ENCODE measurements at places on chromosomes 5 and 9. TPM values are rescaled to one million over a fixed set of nuclear protein-coding genes. Genes with fewer than 3 reads are reported as not detected.

Gene TERT
- total RNA-seq = 0.72 TPM

Gene INSL4
- not detected for total RNA-seq

Gene PCDHA3
- total RNA-seq = not detected

Gene CCDC152
- total RNA-seq = 0.27 TPM

Gene EGFLAM
- 0.40 TPM for total RNA-seq

Gene CNTFR
- 1.9 TPM for total RNA-seq

Gene CDH6
- total RNA-seq = 0.52 TPM

Gene SPATA6L
- total RNA-seq = 6.8 TPM

Gene PAXX
- total RNA-seq = 81.0 TPM

Gene PCDH12
- 1.1 TPM for total RNA-seq

Gene ADGRV1
- 5.1 TPM for total RNA-seq

Gene C9orf153
- total RNA-seq = not detected

Gene SPRY4
- 21.5 TPM for total RNA-seq

Gene BRD3OS
- 6.9 TPM for total RNA-seq

Gene TMEM252
- total RNA-seq = not detected

Gene ROPN1L
- not detected for total RNA-seq

Gene NR4A3
- 0.10 TPM for total RNA-seq

Gene RLN2
- 0.48 TPM for total RNA-seq

Gene MATR3
- 105 TPM for total RNA-seq

Gene HTR4
- total RNA-seq = 7.5 TPM

Gene SLU7
- total RNA-seq = 31.5 TPM

Gene KDM3B
- 77.5 TPM for total RNA-seq

Gene PDE8B
- 1.8 TPM for total RNA-seq

Gene PCDHGA5
- 0.52 TPM for total RNA-seq

Gene IL13
- not detected for total RNA-seq

Gene EFNA5
- 9.7 TPM for total RNA-seq

Gene RANBP3L
- 0.19 TPM for total RNA-seq

Gene DRD1
- not detected for total RNA-seq

Gene EDIL3
- total RNA-seq = 23.6 TPM

Gene GARNL3
- 4.1 TPM for total RNA-seq

Gene ERCC8
- total RNA-seq = 9.8 TPM

Gene ISCA1
- 22.4 TPM for total RNA-seq

Gene TAF7
- 49.3 TPM for total RNA-seq

Gene SPINK13
- 0.40 TPM for total RNA-seq

Gene SPINK1
- total RNA-seq = 423 TPM

Gene SOX30
- total RNA-seq = 0.08 TPM

Gene UGCG
- 56.1 TPM for total RNA-seq

Gene OTP
- not detected for total RNA-seq

Gene DOCK2
- 6.0 TPM for total RNA-seq

Gene GLRA1
- total RNA-seq = not detected

Gene PJA2
- 102 TPM for total RNA-seq

Gene FOXD4L5
- not detected for total RNA-seq

Gene SLC6A18
- total RNA-seq = not detected

Gene SOWAHA
- total RNA-seq = 12.4 TPM

Gene CYLC2
- not detected for total RNA-seq

Gene QRFP
- total RNA-seq = 0.77 TPM

Gene PPP2R2B
- 0.35 TPM for total RNA-seq

Gene SLC34A1
- not detected for total RNA-seq

Gene FST
- 0.91 TPM for total RNA-seq

Gene ZBED3
- total RNA-seq = 10.2 TPM

Gene CCDC183
- total RNA-seq = 20.0 TPM

Gene SLC23A1
- 7.0 TPM for total RNA-seq

Gene ROR2
- 1.7 TPM for total RNA-seq
